B cell (primary cell): ENCODE measurements at places on chromosomes 13 and 19. TPM values are rescaled to one million over a fixed set of nuclear protein-coding genes. Genes with fewer than 3 reads are reported as not detected.

Gene BCAM
- not detected in 2 replicates for polyA plus RNA-seq

Gene KIR2DL3
- polyA plus RNA-seq = 0.07 TPM in 1 of 2 replicates, not detected in the other

Gene IGSF23
- not detected in 2 replicates for polyA plus RNA-seq

Gene LGI4
- 0.40 and 0.74 TPM in 2 replicates for polyA plus RNA-seq

Gene NUFIP1
- 2.2 and 2.3 TPM in 2 replicates for polyA plus RNA-seq

Gene JUNB
- 1,407 and 4,055 TPM in 2 replicates for polyA plus RNA-seq

Gene HSH2D
- polyA plus RNA-seq = 299 and 323 TPM in 2 replicates

Gene RDH8
- not detected in 2 replicates for polyA plus RNA-seq

Gene APOC4
- polyA plus RNA-seq = not detected in 2 replicates

Gene TYROBP
- 14.8 and 25.6 TPM in 2 replicates for polyA plus RNA-seq

Gene RNASEH2A
- 13.0 and 14.5 TPM in 2 replicates for polyA plus RNA-seq

Gene UBE2L5
- polyA plus RNA-seq = 0.16 TPM in 2 replicates

Gene ELL
- 21.2 and 24.4 TPM in 2 replicates for polyA plus RNA-seq

Gene TSHZ3
- polyA plus RNA-seq = 0.03 and 0.07 TPM in 2 replicates

Gene ZNF729
- not detected in 2 replicates for polyA plus RNA-seq

Gene CCL25
- 0.28 TPM in 1 of 2 replicates, not detected in the other for polyA plus RNA-seq

Gene CATSPERD
- not detected in 2 replicates for polyA plus RNA-seq

Gene PDCD2L
- polyA plus RNA-seq = 14.2 and 16.7 TPM in 2 replicates

Gene C13orf42
- polyA plus RNA-seq = not detected in 2 replicates

Gene GRAMD1A
- polyA plus RNA-seq = 83.8 and 90.5 TPM in 2 replicates
